ENCODE measurements at places on chromosomes 16 and 17.

- peak; percentile 76 for DNase-seq
These were observed 419 bp downstream of the RAB37 start for GRCh38 chr17:74737299-74738050.

GRCh38 chr17:16910341-16910740 lies 61.6 kb downstream of the TNFRSF13B start:
- no peak for DNase-seq

GRCh38 chr17:56913353-56913866 lies 439 bp downstream of the TRIM25 start:
- DNase-seq = peak; percentile 65

- DNase-seq = no peak
These were observed 76.7 kb upstream of the CBX4 start for GRCh38 chr17:79915850-79916430.

DNA sequence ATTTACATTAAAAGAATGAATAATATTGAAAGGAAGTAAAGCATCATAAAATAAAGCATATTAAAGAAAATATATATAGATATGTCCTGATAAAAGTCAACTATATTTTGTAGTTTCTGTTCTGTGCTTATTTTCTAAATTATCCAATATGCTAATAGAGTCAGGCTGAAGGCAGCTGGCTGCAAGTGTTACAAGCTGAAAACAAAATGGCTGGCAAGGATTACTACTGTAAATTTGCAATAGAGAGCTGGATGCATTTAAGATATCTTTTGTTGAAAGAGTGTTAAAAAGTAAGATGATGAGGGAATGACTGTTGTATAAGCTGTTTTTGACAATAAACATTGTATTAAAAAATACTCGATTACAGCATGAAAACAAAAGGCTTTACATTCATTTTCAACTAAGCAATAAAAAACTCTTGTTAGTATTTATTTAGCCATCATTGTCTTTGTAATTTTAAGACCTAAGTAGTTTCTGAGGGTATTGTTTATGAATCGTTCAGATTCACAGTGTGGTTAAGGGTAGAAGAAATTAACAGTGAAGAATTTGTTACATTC lies 76.3 kb downstream of the TANC2 start:
- DNase-seq = peak; percentile 58

DNA sequence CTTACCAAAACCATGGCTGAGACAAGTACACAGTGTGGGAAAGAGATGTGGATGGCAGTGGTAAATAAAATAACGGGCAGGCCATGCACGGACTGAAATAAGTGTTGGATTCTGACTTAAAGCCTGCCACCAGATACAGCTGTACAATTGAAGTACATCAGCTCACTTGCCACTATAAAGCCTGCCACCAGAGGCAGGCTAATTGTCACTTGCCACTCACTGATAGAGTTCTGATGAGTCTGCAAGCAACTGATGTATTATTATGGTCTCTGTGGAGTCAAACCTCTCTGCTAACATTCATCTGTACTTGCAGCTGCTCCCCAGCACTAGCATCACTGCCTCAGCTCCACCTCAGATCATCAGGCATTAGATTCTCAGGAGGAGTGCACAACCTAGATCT lies 93.0 kb downstream of the CYTH1 start:
- no peak for DNase-seq

GRCh38 chr17:70074956-70075355 lies at the start of gene KCNJ16:
KCNJ16 (plus strand) TSS chr17:70075225; CDS start chr17:70132088, 56,863 bp downstream.
- DNase-seq = no peak

- no peak for DNase-seq
These were observed 499.8 kb upstream of the CDH11 start for GRCh38 chr16:65621640-65622039.

GRCh38 chr16:56814537-56815432 lies 50.2 kb upstream of the SLC12A3 start:
- DNase-seq = no peak

DNA sequence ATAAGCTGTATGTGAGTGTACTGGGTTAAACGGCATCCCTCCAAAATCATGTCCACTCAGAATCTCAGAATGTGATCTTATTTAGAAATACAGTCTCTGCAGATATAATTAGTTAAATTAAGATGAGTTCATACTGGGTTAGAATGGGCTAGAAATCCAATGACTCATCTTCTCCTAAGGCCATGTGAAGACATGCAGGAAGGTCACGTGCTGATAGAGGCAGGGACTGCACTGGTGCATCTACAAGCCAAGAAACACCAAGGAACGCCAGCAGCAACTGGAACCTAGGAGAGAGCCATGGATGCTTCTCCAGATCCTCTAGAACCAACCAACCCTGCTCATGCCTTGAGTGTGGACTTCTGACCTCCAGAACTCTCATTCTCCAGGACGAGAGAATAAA lies 241.0 kb downstream of the XYLT1 start:
- DNase-seq = no peak

DNA sequence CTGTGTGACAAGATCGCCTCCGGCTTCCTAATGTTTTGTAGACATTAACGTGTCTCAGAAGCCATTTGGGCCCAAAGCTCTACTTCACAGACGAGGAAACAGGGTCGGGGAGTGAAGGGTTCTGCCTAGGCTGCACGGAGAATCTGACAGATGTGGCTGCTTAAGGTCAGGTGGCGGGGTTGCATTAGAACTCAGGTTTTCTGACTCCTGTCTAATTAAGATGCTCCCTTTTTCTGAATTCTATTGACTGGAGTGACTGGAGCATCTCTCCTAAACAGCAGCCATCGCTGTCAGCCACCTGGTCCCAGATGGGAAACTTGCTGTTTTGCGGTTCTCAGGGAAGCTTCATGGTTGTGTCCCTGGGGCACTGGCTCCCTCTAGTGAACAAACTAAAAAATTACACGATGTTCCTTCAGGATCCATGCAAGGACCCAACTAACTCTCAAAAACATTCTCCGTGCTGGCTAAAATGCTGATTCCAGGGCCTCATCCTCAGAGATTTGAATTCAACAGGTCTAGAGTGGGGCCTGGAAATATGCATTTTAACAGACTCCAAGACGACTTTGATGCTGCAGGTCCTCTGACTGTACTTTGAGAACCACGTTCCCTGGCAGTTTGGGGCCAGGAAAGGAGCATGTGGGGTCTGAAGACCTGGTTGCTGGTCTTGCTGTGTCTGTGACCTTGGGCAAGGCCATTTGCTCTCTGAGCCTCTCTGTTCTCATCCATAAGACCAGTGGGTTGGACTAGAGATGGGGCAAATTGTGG lies 117.4 kb downstream of the IRF8 start:
- peak; percentile 88 for DNase-seq

- DNase-seq = no peak
These were observed 23.2 kb upstream of the SPNS2 start for GRCh38 chr17:4475463-4475862.

GRCh38 chr16:83901101-83901500 lies 2.2 kb downstream of the MLYCD start:
- DNase-seq = no peak

- DNase-seq = no peak
These were observed 2.2 kb upstream of the LPCAT2 start for GRCh38 chr16:55506708-55507107.

GRCh38 chr16:72715267-72715666 lies 332.7 kb downstream of the ZFHX3 start:
- DNase-seq = no peak

DNA sequence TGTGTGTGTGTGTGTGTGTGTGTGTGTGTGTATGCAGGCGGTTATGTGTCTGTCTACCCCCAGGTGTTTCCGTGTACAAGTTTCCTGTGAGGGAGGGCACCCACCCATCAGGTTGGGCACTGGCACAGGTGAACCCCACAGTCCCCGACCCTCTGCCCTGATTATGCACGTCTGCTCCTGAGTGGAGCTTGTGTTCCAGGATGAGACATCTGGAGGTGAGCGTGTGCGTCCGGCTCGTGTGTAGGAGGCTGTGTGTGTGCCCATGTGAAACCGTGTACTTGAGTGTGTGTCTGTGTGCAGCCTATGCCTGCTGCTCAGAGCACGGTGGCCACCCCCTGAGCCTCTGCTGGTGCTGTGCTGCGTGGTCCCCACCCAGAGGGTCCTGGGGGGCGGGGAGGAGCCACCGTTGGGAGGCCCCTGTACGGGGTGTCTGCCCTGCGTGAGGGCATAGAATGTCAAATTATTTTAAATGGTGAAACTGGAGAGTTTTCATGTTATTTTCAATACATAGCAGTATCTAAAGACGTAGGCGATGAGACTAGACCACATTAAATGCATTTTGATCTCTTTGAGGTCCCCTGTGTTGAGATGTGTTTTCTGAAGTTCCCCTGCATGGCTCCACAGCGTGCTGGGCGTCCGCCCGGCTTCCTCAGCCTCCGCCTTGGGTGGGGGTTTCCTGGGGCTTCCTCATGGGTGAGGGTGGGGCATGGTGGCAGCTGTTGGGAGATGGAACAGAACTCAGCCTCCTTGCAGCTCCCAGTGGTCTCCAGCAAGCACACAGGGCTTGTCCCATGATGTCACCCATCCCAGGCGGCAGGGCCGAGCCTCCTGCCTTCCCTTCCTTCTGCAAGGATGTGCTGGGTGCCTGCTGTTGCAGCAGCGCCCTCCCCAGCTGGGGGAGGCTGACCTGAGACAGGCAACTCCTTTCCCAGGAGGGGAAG lies 43.4 kb downstream of the KCNJ12 start:
- no peak for DNase-seq

DNA sequence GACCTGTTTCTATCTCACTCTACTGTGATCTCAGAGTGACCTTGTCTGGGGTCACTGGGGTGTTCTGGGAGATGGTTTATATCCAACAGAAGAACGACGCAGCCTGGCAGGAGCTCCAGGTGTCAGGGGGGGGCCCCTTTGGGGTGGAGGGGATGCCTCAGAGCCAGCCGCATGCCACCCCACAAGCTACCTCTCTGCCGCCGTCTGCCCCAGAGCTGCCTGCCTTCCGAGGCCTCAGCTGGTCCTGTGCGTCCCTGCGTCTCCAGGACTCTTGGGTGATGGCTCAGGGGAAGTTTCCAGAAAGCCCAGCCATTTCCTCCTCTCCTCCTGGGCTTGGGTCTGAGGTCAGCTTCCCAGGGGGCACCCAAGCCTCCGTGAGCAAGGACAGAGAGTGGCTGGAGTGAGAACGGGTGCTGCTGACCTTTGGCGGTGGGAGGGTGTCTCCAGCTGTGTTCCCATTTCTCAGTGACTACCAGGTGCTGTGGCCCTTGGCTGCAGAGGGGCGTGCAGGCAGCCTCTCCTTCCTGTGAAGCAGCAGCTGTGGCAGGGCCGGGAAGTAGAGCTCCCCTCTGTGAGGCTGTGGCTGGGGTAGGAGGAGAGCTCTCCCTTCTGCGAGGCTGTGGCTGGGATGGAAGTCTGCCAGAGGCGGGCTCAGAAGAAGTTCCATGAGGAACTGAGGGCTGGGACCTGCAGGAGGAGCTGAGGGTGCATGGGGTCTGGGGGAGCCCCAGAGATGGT lies 19.8 kb downstream of the JPH3 start:
- no peak for DNase-seq

DNA sequence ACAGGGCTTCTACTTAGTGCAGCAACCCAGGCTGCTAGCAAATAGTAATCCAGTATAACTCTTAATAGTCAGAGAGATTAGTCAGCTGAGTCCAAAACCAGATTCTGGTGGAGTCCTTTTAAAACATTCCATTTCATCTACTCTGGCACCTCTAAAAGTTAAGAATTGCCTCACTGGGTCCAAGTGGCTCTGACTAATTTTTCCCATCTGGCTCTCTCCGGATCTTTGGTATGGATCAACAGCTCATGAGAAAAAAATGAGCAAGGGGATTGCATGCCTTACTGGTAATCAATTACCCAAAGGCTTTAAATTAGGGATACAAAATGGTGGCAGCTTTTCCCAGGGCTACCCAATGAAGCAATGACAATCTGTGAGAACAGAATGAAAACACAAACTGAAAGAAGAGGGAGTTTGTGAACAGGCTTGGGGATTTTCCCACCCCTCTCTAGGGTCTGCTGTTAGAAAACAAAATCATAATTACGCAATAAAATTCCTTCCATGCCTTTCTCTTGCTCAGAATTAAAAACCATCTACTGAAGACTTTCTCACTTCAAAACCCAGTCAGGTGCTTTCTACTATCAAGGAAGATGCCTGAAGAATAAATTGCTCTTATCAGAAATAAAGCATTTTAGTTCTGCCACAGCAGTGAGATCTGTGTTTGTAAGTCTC lies 84.6 kb upstream of the PMFBP1 start:
- no peak for DNase-seq

DNA sequence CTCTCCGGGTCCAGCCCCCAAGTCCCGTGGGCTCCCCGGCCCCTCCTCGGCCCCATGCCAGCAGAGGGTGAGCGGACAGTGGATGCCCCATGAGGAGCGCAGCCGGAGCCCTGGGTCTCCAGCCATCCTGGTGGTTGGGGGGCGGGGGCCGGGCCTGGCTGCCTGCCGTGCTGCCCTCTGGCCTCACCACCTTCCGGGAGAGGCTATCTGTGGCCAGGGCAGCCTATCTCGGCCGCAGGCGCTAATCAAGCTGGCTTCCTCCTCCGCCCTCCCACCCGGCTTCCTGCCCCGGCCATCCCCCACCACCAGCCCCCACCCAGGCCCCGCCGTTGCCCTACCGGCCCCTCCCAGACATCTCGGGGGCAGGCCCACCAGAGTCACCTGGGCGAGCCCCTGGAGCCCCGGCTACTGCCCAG lies 46.8 kb downstream of the ZFPM1 start:
- DNase-seq = no peak

- peak; percentile 18 for DNase-seq
These were observed 1.2 kb upstream of the EPX start for GRCh38 chr17:58191241-58191896.

DNA sequence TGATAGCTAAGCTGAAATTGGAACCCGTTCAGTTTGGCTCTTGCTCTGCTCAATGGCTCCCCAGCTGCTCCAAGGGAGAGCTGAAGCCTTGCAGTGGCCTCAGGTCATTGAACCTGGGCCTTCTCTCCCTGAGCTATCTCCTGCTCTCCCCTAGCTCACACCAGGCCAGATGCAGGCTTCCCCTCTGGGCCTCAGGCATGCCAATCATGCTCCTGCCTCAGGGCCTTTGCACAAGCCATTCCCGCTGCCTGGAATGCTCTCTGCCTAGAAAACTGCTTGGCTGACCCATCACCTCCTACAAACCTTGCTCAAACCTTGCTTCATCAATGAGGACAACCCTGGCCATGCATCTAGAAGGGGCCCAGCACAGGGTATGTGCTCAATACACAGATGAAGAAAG lies 16.7 kb upstream of the KRTAP17-1 start:
- no peak for DNase-seq

DNA sequence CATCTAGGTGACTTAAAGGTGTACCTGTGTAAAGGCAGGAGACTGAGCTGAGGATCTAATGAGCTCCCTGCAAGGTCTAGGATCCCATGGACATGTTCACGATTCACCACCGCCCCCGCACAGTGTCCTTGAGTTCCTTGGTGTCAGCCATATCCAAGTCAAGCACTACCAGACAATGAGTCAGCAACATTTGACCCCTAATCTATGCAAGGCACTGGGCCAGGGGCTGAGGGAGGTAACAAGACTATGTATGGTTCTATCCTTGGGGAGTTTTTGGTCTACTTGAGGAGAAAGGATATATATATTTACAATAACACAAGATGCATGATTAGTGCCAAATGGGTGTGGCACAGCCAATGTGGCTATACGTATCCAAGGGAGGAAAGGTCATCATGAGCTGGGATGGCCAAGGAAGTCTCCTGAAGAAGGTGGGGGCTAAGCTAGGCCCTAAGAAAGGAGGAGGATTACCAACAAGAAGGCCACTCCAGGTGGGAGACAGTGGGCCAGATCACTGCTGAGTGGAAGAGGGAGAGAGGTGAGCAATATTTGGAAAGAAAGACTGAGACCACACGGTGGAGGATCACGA lies 35.0 kb downstream of the ITGB3 start:
- DNase-seq = no peak

- DNase-seq = no peak
These were observed 194.3 kb upstream of the RPL38 start for GRCh38 chr17:74009056-74009625.
